Stimulated activated CD4-positive, alpha-beta T cell treated with anti-CD3 and anti-CD28 coated beads, Interleukin-4, amount 100 ng/mL, for 48 hours (primary cell): ENCODE measurements at places on chromosomes 16 and 17.

GRCh38 chr16:51138178-51138577 is 12.9 kb downstream of the SALL1 start:
- no peak for DNase-seq

DNA sequence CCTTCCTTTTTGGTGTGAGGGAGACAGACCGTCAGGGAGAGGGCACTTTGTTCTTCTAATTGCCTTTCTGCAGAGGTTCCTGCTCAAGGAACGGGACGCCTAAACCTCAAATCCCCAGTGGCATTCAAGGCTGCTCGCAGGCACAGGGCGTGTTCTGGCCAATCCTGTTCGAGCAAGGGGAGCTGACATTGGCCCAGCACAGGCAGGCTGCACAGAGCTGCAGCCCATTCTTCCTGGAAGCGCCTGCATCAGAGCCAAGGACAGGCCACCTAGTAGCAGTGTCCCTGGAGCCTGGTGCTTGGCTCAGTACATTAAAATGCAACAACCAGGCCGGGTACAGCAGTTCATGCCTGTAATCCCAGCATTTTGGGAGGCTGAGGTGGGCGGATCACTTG is 72.2 kb upstream of the CREBBP start:
- DNase-seq: no peak

DNA sequence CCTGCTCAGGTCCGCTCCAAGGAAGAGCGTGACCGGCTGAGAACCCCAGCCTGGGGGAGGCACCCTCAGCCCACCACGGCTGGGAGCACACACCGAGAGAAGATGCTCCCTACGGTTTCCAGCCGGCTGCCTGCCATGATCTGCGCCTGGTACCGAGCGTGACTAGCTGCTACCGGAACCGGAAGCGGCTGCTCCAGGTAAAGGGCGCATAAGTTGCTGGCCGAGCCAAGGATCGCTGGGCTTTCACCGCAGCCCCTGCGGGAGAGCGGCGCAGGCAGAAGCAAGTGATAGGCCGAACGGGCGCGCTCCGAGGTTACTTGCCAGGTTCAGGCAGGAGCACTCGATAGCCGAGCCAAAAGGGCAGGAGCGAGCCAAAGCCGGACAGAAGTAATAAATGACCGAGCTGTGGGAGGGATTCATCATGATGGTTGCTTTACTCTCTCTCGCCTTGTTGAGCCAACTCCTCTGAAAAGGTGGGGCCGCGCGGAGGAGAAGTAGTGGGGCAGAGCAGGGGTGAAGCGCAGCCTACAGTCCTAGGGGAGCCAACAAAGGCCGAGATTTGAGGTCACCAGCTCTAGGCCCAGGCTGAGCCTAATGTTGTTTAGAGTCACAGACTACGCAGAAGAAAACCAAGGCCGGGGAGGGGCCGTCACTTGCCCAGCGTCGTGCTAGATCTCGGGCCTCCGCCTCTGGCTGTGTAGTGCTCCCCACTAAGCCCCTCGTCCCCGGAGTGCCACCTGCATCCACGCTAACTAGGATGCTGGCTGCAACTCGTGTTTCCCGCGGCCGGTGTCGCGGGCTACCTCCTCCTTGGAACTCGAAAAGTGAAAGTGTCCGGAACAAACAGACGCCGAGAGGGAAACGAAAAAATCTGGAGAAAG is at the start of gene MRPS23:
Gene MRPS23, minus strand, starts transcription at position 171 of the 881 bp plus-strand sequence. Its CDS starts 34 bp downstream, at position 137.
- DNase-seq: peak; percentile 96

DNA sequence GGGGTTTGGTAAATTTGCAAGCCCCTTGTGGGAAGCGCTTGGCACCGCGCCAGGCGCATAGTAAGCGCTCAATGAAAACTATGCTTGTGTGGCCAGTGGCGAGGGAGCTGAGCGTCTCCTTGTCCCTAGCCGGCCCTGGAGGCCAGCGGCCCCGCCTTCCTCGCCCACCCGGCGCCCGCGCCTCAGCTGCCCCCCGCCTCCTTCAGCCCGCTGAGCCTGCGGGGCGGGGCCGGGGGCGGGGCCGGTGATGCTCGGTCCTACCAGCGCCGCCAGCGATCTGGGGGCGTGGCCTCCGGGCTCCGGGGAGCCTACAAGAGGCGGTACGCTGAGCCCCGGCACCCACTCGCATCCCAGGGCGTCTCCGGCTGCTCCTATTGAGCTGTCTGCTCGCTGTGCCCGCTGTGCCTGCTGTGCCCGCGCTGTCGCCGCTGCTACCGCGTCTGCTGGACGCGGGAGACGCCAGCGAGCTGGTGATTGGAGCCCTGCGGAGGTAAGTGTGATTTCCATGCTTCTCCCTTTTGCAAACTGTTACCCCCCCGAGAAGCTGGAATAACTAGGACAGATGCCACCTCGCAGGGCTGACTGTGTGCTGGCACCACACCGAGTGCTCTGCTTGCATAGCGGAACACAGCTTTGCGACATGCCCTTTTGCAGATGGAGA is at the start of gene CRISPLD2:
Gene CRISPLD2, plus strand, starts transcription at position 342 of the 661 bp plus-strand sequence. CDS start 18,511 bp downstream, outside the sequence.
- DNase-seq: peak; percentile 88

DNA sequence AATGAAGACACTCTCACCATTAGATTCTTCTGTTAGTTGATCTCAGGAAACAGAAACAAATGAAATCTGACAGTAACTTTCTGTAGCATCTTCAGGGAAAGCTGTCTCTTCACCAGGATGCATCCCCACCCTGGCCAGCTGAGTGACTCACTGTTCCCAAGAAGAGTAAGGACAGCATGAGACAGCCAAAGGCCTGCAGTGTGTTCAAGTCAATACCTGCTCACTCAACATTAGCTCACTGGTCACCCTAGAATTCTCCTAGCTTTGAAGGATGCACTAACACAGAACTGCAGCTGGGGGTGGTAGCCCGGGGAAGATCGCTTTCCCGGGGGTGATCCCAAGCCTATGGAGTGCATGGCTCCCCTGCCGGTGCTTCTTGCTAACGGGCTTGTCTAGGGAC is 28.2 kb upstream of the CLEC18B start:
- no peak for DNase-seq

GRCh38 chr17:80990921-80991644 is 558 bp upstream of the CHMP6 start:
- DNase-seq: no peak

GRCh38 chr17:48219617-48220016 is 112.1 kb downstream of the SNX11 start:
- no peak for DNase-seq

- DNase-seq: no peak
These were observed 3.1 kb downstream of the FAAP100 start for GRCh38 chr17:81549031-81549557.
